Omental fat pad (tissue), 4 donors: ENCODE measurements at places on chromosomes 3 and 15. TPM values are rescaled to one million over a fixed set of nuclear protein-coding genes. Genes with fewer than 3 reads are reported as not detected.

DNA sequence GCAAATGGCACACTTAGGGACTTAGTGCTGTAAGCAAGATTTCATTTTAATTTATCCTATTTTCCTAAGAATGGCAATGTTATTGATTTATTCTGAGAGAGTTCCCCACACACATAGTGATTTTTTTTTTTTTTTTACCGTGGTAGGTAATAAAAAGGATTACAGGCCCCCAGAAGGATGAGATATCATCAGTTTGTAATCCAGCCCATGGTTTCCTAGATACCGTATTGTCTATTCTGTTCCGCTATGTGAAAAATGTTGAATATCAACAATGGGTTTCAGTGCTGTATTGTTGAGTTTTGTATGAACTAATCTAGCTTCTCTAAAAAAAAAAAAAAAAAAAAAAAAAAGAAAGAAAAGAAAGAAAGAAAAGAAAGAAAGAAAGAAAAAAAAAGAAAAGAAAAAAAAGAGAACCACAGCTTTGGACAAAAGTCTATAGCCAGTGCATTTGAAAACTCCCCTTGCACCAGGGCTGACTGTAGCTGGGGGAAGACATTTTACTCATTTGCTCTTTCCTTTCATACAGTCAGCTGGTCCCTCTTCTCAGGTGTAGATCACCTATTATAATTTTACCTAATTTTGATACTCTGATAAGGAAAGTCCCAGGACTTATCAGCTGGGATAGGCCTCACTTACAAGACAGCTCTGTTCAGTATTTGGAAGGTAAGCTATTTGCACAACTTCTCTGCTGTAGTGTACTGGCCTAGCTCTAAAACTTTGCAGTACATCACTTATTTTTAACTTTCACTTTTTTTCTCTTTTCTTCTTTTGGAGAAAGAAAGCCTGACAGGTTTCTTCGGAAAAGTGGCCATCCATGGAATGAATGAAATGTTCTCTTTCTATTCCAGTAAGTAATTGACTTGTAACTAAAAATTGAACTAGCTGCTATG is 101.4 kb upstream of the SOX2 start:
- no peak for DNase-seq

DNA sequence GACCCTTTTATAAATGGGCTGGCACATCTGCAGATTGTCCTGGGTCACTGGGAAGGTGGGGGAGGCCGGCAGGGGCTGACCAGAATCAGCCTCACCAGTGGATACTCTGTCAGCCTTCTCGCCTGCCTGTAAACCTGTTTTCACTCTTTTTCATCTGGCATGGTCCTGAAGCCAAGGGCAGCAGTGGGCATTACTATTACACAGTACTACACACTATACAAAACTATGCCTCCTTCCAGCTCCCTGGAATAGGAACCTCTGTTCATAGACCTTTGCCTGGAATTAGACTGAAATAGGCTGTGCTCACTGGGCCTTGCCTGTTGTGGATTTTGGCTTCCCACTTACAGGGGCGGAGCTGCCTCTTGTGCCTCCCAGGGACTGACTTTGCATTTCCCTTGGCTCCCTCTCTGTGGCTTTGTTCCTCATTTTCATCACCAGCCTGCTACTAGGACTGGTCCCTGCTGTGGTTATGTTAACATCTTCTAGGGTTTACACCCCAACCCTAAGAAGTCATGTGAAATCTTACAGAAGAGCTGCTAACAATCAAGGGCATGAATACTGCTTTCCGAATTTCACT is 120.7 kb downstream of the FNDC3B start:
- no peak for DNase-seq

GRCh38 chr3:124652009-124652408 is 78.2 kb upstream of the UMPS start:
- no peak for DNase-seq

- DNase-seq, result no peak
Observed at GRCh38 chr3:173138026-173138425, 3.0 kb downstream of the SPATA16 start.

- no peak for DNase-seq
Observed at GRCh38 chr3:110894574-110894973, 177.0 kb upstream of the NECTIN3 start.

DNA sequence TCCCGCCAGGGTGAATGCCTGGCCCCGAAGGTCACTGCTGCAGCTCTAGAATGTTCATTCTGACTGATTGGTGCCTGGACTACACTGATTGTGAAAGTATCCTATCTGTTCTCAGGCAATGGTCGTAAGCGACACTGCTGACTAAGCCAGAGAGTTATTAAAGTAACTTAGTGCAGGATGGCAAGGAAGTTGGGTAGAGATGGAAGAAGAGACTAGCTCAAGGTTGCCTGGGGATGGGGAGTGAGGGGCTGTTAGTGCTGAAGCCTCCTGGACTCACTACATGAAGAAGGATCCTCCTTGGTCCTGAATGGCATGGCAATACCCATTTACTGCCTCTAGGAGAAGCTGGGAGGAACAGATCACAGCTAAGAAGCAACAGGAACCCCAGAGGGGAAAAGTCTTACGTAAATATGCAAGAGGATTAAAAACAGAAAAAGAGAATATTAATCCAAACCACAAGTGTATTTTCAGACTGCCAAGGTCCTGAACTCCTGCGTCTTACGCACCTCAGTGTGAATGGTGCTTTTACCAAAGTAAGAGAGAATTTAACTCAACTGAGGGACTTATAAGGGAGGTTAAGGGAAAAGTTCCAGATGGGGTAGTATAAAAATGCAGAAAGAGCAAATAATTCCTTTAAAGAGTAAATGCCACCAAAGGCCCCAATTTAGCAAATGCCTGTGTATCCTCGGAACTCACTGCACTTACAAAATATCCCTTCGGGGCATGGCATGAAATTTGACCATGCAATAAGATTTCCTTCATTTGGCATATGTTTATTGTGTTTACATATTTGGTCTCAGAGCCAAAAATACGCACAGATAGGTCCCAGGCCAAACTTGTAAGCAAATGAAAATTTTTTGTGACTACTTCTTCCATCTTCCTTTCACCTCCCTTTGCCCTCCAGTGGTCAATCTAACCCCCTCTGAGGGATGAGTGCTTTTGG is 64.0 kb upstream of the DGKG start:
- DNase-seq, result no peak

GSK3B gene
- total RNA-seq, result 43.0 TPM
